ENCODE measurements at places on chromosomes 13 and 19. TPM values are rescaled to one million over a fixed set of nuclear protein-coding genes. Genes with fewer than 3 reads are reported as not detected.
A peak's percentile ranks its signal among the peaks of the same experiment; 100 is the strongest.

The SSC5D gene
- total RNA-seq, result 0.50 TPM

The C1QTNF9 gene
- total RNA-seq, result not detected

- H3K27ac ChIP-seq, result peak within 1 kb of the TSS; percentile 99
- H3K36me3 ChIP-seq, result peaks cover 53% of the 10 kb centered on the region
- no peaks in the 10 kb centered on the region for H3K27me3 ChIP-seq
- peaks cover 50% of the 10 kb centered on the region for H3K4me1 ChIP-seq
- DNase-seq, result peak; percentile 98
Measured at GRCh38 chr19:43754503-43755255, at the start of gene SMG9. TSS of gene SMG9 (minus strand) at chr19:43754962. CDS start at chr19:43750741, 4,221 bp downstream.

GRCh38 chr13:40476175-40476958 lies 190.1 kb downstream of the FOXO1 start:
- DNase-seq, result no peak
- H3K4me3 ChIP-seq, result no peak overlapping the region
- H3K36me3 ChIP-seq, result peaks cover 2% of the 10 kb centered on the region
- no peak overlapping the region for H3K27ac ChIP-seq

DNA sequence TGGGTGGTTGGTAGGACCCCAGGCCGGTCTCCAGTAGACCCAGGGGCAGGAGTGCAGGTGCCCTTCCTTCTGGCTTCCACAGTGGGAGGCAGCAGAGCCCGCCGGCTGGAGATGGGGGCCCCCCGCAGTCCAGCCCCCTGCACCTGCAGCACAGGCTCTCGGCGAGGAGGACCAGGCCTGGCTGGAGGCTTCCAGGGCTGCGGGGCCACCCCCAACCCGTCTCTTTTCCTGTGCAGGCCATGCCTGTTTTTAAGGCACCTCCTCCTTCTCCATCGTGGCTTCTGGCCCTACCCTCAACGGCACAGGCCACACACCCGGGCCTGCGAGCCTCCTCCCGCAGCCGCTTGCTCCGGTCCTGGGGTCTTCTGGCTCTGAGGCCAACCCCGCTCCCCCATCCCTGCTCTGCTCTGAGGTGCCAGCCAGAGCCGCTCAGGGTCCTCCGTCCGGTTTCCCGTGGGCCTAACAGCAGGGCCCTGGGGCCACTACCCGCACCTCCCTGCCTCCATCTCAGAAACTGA lies 77.2 kb upstream of the ANKRD10 start:
- no peak overlapping the region for H3K4me3 ChIP-seq
- DNase-seq, result no peak
- H3K27me3 ChIP-seq, result peaks cover 39% of the 10 kb centered on the region
- H3K4me1 ChIP-seq, result no peaks in the 10 kb centered on the region

DNA sequence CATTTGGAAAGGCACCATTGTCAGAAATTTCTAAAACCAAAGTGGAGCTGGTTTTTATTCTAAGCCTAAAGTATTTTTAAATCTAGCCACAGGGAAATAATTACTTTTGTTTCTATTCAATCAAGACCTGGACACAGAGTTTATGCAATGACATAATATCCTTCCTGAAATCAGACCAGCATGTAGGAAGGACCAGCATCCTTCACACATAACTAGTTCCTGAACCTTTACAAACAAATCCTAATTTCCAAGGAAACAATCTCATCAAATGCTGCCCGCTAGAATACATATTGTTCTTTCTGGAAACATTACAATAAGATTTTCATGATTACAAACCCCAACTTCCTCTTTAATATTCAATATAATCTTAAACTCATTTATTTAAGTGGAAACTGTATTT lies 1.5 kb downstream of the STARD13 start:
- H3K4me3 ChIP-seq, result no peak overlapping the region
- peaks cover 11% of the 10 kb centered on the region for H3K4me1 ChIP-seq
- no peak overlapping the region for H3K27ac ChIP-seq
- peaks cover 37% of the 10 kb centered on the region for H3K27me3 ChIP-seq
- DNase-seq, result no peak
- H3K36me3 ChIP-seq, result no peaks in the 10 kb centered on the region

The GRIK5 gene
- 0.37 TPM for total RNA-seq
